ENCODE measurements at places on chromosomes 12 and 14.

DNA sequence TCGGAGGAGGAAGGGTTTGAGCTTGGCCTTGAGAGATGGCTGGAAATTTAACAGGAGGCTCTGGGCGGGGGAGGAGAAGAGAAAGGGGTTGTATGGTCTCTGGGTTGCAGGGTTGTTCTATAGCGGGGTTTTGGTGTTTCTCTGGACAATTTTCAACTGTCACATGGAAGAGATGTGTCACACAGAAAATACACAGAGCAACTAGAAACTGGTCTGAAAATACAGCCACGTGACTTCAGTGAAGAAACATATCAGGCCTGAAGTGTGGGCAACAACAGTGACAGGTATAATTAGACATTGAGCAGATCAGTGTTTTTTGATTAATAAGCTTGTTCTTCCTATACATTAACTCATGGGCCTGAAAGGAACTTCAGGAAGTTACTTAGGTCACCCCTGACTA lies 205.3 kb upstream of the HMGA2 start:
- DNase-seq: no peak

GRCh38 chr14:95149441-95149840 lies 7.9 kb downstream of the DICER1 start:
- DNase-seq: no peak

- DNase-seq: no peak
Observed at GRCh38 chr12:39830852-39831520, 211.4 kb upstream of the ABCD2 start.

DNA sequence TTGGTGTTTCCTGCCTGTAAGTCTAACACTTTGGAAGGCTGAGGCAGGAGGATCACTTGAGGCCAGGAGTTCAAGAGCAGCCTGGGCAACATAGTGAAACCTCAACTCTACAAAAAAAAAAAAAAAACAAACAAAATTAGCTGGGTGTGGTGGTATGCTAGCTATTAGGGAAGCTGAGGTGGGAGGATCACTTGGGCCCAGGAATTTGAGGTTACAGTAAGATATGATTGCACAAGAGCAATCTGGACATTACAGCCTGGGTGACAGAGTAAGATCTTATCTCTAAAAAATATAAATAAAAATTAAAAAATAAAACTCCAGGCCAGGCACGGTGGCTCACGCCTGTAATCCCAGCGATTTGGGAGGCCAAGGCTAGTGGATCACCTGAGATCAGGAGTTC lies 39.8 kb upstream of the CMKLR1 start:
- DNase-seq: no peak

DNA sequence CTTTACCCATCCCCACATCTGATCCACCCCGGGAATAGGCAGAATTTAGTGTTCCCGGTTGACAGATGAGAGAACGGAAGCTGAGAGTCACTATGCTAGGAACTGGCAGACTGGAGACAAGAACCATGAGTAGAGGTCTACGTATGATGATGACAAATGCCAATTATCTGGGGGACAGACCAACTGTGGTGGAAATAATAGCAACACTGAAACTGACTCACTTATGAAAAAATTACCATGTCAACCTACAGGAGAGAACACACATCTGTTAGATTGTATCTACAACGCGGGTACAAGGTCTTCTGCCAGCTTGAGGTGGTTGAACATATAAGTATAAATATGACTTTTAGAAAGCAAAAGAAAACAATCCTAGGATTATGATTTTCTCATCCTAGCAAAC lies 15.4 kb upstream of the SELPLG start:
- no peak for DNase-seq

DNA sequence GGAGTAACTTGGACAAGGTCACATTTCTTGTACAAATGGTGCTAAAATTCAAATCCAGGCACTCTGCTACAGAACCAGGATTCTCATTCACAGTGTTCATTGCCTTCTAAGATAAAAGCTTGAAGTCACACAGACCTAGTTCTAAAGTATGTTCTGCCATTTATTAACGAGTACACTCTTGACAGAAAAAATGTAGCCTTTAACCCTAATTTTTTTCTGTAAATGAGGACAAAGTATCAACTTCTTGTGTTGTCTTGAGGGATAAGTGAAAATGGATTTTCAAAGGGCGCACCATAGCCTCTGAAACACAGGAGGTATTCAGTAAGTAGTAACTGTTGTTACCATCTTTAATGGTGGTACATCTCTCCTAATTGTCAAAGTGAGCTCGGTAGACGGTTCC lies 379.8 kb upstream of the FLRT2 start:
- DNase-seq: no peak

DNA sequence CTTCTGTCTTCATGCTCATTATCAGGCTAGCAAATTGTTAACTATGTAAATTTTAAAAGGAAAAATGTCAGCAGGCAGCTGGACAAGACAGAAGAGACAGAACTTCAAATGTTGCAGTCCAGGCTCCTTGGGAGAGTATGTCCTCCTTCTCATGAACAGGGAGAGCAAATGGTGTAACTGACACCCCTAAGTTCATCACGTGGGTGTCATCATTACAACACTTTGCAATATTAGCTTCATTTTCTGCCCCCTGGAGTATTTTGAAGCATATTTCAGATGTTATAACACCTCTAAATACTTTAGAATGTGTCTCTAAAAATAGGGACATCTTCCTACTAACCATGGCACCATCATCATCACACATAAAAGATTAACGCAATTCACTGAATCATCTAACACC lies 62.1 kb downstream of the ZNF664 start:
- no peak for DNase-seq

- DNase-seq: no peak
Observed at GRCh38 chr14:104001003-104001402, 58.7 kb upstream of the RD3L start.

DNA sequence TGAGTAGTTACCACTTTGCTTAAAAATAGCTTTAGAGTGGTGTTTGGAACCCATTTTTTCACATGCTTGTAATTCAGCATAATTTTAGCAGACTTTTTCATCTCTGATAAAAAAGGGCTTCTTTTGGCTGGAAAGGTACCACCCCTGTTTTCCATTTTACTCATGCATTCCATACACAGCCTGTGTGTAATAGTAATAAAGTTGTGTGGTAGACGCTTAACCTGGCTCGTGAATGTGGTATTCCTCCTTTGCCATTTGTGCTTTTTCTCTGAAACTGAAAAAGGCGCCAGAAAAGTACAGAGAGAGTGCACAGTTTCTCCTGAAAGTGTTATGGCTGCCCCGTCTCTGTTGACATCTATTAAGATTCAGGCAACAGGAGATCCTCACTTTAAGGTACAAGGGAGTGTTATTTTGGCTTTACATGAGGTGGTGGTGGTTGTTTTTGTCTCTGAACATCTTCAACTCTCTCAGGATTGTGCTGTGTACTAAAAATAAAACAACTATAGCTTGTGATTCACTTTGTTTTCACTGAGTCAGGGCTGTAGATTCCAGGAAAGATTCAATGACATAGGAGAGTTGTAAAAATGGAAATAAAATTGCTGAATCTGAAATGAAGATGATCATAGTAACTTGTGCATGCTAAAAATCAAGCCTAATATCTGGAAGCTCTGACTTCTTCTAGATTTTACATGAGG lies 45.6 kb upstream of the MIS18BP1 start:
- DNase-seq: no peak

GRCh38 chr14:80606347-80606772 lies 335.2 kb downstream of the CEP128 start:
- DNase-seq: no peak

DNA sequence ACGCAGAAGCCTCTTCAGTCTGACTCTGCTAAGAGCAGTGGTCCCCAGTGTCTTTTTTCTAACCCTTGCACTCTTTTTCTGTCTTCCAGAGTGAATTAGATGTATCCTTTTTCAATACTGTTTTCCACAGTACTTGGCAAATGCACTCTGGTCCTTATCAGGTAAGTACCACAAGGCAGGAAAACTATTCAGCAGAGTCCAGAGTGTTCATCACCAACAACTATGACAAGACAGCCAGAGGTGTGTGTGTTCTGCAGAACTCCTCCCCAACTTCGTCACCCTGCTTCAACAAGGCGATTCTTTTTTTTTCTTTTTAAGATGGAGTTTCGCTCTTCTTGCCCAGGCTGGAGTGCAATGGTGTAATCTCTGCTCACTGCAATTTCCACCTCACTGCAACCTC lies 54.3 kb upstream of the STRN3 start:
- no peak for DNase-seq

DNA sequence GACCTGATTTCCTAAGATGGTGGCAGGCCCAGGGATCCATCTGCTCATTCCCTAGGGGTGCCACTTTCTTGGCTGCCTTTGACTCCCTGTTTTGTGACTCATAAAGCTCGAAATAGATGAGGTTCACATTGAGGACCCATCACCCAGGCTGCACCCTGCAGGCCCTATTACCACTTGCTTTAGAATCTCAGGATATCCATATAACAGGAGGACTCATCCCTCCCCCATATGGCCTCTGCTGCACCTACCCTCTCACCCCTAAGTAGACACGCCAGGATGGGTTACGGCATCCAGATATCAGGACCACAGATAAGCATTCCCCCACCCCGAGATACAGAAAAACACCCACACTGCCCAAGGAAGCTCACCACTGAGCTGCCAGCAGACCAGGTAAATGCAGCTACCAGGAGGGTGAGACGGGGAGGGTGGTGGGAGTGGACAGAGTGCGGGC lies 155.7 kb downstream of the DPF3 start:
- DNase-seq: no peak

DNA sequence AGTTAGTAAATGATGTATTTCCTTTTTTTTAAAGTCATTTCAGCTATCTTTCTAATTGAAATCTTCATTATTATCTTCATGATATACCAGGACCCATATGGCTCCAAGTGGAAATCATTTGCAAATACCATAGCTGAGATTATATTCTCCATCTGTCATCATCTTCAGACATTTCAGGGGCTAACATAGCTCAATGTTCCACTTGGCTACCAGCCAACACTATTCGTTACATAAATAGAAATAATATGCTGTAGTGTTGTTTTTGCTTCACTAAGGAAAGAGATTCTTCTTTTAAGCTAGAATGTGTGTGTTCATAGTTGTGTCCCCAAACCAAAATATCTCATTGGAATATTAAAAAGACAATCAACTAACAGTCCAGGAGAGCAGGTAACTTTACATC lies 225.1 kb downstream of the DIO2 start:
- no peak for DNase-seq

DNA sequence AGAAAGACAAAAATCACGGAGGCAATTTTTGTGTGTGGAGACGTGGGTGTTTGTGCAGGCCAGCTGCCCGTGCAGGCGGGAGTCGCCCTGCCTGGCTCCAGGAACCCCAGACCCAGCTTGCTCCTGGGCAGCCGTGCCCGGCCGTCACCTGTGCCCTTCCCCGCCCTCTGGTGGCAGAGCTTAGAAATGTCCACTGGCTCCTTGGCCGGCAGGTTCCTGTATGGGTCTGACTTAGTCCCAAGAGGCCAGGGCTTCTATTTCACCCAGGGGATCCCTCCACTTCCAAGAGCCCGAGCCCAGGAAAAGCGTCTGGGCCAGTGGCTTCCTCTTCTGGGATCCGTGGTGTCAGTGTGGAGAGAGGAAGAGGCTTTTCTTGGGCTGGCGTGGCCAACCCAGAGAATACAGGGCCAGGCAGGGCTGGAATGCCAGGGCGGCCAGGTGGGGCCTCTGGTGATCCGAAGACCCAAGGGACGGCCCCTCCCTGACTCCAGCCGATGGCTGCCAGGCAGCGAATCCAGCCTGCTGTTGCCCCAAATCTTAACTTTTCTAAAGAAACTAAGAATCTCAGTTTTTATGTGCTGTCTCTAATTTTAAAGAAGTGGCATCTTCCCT lies 120.9 kb downstream of the TMEM132C start:
- DNase-seq: no peak

DNA sequence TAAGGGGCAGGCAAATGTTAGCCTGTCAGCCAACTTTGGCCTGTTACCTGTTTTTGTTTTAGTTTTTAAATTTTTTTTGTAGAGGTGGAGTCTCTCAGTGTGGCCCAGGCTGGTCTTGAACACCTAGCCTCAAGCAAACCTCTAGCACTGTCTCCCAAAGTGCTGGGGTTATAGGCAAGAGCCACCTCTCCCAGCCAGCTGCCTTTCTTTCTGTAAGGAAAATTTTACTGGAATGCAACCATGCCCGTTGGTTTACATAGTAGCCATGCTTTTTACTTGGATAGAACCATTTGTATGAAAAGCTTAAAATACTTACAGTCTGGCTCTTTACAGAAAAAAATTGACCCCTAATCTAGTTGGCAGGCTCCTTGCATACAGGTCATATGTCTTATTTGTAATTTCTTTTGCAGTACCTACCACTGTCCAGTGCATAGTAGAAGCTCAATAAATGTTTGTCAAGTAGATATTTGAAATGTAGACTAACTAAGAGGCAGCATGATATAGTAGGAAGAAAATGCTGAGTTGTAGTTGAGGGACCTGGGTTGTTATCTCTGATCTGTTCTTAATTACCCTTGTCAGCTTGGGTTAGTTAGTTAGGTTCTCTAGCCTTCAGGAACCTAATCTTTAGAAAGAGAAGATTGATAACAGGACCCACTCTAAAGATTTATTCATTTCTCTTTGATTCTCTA lies 4.7 kb downstream of the MDM2 start:
- no peak for DNase-seq

DNA sequence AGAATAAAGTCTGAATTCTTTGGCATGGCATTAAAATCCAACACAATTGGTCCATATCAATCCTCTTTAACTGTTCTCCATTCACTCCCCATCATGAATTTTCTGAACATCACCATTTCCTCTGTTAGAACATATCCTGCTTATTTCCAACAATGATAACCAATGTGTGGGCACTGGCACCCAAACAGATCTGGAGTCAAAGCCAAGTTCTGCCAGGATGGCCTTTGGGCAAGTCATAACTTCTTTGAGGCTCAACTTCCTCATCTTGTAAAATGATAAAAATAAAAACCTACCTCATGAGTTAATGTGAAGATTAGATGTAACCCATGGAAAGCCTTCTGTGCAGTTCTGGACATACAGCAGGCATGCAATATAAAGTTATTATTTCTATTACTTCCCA lies 12.5 kb downstream of the PAWR start:
- DNase-seq: no peak

GRCh38 chr12:70660620-70661219 lies 23.5 kb upstream of the PTPRB start:
- no peak for DNase-seq

- no peak for DNase-seq
Observed at GRCh38 chr14:74478996-74479635, 14.0 kb downstream of the NPC2 start.

- no peak for DNase-seq
Observed at GRCh38 chr14:103638594-103638993, 9.6 kb downstream of the KLC1 start.

DNA sequence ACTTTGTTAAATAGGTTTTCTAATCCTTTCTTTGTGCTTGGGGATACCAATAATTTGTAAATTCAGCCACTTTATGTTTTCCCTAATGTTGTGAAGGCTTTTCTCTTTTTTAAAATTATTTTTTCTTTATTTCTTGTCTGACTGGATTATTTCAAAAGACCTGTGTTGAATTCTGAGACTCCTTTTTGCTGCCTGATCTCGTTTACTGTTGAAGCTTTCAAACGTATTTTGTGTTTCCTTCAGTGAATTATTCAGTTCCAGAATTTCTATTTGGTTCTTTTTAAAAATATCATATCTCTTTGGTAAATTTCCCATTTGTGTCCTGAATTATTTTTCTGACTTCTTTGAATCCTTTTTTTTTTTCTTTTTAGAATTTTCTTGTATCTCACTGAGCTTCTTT lies 241.6 kb downstream of the LRIG3 start:
- no peak for DNase-seq

GRCh38 chr14:91231446-91231845 lies 13.1 kb downstream of the GPR68 start:
- DNase-seq: no peak

All from stimulated activated CD8-positive, alpha-beta memory T cell treated with anti-CD3 and anti-CD28 coated beads, Interleukin-15, amount 100 ng/mL, for 48 hours (primary cell).